ENCODE measurements at places on chromosomes 7 and 10.

DNA sequence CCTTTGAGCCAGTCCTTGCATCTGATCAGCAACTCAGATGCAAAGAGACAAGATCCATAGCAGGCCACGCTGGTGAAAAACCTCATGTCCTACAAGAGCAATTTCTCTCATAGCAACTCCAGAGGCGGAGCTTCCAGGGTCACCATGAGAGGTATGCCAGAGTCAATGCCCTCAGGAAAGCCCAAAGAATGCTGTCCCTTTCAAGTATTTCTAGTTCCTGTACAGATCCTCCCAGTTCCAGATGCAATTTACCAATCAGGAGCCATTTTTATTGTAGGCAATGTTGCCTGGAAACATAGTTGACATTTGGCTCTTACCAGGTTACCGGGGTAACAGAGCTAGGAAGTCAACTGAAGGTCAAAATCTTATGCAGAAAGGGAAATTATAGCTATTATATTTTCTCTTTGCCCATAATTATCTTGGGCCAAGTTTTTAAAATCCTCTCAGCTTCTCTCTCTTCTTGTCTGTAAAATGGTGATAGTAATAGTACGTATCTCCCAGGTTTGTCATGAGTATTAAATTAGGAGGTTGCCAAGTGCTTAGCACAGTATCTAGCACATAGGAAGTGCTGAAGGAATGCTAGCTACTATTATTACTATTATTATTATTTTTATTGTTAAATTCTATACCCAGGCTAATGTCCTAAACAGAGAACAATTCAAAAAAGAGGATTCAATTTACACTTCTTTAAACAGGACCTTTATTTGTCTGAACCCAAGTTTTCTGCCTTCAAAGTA lies 46.3 kb upstream of the TM9SF3 start:
- no peak for DNase-seq

DNA sequence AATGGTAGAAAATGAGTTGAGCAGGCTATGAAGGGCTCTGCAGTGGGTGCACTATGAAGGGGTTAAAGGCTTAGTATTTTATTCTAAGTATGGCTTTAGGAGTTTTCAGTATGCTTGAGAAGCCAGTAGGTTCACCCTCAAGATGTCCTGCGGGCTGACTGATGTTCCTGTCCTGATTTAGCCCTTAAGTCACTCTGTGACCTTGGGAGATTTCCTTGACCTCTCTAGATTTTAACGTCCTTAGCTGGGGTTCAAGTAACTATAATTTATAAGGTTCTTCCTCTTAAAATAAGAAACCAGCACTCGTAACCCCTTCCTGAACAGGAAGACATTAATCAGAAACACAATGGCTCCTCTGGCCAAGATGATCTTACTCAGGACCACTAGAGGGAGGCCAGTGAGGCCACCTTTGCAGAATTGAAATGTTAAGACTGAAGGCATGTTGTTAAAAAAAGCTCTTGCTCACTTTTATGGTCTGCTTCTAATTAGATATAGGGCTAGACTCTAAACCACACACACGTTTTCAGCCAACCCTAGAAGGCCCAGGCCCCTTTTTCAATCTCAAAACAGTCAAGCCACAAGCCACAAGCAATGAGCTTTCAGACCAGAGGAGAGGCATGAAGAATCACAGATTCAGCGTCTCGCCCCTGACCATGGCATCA lies 41.9 kb downstream of the CDK1 start:
- no peak for DNase-seq

- no peak for DNase-seq
Measured at GRCh38 chr7:138116141-138116540, 39.9 kb downstream of the AKR1D1 start.

GRCh38 chr10:35907548-35907947 lies 265.5 kb upstream of the FZD8 start:
- DNase-seq: no peak

DNA sequence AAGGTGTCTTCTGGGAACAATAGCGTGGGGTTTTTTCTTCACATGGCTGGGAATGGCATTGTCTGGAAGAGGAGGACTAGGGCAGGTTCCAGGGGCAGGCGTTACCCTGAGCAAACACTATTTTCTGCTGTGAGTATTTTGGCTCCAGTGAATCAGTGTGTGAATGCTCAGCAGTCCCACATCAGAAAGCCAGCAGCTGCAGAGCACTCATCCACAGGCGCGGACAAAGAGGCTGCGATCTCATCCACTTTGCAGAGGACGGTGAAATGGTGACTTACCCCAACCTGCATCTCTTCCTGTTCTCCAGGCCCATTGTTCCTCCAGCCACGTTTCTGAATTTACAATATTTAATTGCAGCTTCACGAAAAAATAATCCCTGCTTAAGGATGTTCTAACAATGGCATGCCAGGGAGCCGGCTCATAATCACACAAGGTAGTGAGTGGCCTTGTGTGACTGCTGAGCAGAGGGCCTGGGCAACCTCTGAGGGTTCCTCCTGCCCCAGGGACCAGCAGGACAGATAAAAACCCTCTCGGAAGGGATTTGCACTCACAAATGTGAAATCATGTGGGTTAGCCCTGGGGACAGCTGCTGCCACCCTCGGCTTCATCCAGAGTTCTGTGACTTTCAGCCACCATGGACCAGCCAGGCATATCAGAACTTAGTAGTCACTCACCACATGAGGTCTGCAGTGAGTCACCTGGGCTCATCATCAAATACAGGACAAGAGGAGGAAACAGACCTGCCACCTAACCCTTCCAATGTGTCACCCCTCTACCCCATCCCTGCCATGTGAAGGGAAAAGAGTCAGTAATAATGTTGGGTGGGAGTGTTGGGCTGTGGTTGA lies 65.0 kb upstream of the EN2 start:
- no peak for DNase-seq

DNA sequence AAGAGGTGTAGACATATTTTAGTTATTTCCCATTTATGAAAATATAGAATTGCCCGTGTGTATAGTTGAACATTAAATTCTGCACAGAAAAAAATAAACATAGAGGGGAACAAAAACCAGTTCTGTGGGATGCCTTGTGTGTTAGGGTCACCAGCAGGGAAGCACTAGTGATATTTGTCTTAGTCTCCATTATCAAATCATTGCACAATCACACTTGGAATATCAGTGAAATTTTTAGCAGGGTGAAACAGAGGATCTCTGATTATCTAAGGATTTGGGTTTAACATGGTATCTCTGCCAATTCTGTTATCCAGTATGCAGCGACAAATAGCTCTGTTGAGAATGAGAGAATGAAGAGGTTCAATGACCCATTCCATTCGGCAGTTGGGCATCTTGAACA lies 496.0 kb upstream of the POM121L12 start:
- DNase-seq: no peak

- no peak for DNase-seq
Measured at GRCh38 chr10:80596391-80597257, 58.9 kb downstream of the SH2D4B start.

GRCh38 chr10:36946598-36946997 lies 178.8 kb upstream of the ANKRD30A start:
- no peak for DNase-seq

DNA sequence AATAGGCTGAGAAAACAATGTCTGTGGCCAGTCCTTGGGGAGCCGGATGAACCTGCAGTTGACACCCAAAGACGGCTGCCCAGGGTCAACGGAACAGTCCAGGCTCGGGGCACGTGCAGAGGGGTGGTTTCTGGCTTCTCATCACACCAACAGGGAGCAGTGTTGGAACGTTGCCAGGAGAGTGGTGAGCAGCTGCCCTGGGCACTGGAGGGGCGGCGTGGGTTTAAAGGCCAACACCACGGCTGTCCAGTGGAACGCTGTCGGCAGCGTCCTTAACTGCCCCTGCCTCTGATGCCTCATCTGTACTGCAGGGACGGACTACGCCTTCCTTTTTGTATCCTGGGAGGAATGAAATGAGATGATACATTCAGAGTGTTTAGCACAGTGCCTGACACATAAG lies 19.8 kb downstream of the JCAD start:
- DNase-seq: no peak

GRCh38 chr7:88546808-88547207 lies 212.7 kb upstream of the ZNF804B start:
- peak; percentile 11 for DNase-seq

DNA sequence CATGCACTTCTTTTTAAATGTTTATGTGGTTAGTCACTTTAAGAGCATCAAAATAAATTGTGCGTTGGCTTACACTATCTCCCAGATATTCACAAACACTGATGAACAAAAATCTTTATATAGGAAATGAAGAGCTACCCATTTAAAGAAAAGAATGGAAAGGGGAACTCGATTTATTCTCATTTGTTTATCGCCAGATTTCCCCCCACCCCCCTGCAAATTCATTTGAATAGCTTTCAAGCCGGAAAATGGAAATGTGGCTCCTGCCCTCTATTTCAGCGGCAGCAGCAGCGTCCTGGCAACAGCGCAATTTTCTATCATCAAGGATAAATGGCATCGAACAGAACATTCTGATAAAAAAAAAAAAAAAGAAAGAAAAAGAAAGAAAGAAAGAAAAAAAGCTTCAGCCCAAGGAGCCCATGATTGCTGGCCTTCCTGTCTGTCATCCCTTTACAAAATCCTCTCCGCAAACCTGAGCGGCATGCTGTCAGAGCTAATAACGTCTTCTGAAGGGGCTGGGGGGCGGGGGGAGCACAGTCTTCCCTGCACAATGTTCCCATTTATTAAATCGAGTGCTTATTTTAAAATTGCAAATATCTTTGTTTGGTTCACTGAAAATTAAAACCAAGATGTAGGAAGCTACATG lies 13.7 kb upstream of the DLX6 start:
- DNase-seq: no peak

DNA sequence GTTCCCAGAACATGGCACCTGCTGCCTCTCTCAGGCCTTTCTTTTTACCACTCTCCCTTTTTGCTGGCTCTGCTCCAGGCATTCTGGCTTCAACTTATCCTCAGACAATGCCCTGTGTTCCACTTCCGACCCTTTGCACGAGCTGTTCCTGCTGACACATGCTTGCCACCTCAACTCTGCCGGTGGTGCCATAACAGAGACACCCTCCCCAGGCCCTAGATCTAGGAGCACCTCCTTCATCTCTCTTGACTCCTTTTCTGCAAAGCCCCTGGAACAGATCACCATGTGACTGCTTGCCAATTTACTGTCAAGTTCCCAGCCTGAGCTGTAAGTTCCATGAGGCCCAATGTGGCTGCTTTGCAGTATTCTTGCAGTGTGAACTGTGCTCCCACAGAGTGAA lies 256.0 kb upstream of the MKI67 start:
- no peak for DNase-seq

GRCh38 chr10:69321039-69321715 lies 42.9 kb downstream of the HK1 start:
- no peak for DNase-seq

DNA sequence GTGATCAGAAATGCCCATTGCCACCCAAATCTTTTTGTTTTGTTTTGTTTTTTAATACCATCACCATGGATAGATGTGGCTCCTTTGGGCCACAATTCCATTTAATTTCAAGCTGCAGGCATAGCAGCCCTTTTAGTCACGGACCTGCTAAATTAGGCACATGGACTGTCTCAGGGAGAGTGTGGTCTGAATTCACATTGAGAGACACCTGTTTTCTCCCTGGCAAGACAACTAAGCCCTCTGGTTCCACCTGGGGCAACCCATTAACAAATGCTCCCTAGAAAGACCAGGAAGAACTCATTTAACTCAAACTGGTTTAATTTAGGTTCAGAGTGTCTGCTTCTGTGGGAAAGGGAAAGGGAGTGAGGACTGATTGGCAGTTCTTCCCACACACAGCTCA lies 88.2 kb upstream of the ANKRD1 start:
- no peak for DNase-seq

DNA sequence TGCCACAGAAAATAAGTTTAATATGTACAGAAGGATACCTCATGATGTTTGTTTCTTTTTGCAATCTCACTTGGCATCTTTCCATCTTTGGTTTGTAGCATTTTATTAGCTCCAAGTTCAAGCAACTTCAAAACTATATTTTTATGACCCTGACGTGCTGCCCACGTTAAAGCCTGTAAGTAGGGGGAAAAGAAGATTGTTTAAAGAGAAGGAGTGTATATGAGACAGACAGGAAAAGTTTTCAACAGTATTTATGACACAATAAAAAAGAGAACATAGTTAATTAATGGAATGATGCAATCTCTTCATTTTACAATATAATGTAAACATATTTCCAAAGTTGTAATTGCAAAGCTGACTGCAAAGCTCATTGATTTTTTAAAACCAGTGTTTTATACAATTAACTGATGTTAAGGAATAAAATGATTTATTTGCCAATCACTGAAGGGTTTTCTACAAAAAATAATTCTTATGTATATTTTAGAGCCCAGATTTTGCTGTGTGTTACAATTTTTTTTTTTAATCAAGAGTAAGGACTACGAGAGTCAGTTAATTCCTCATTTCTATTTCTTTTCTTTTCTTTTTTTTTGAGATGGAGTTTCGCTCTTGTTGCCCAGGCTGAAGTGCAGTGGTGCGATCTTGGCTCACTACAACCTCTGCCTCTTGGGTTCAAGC lies 42.5 kb downstream of the ASZ1 start:
- DNase-seq: no peak

GRCh38 chr7:93889261-93889660 lies 1.3 kb downstream of the TFPI2 start:
- no peak for DNase-seq

DNA sequence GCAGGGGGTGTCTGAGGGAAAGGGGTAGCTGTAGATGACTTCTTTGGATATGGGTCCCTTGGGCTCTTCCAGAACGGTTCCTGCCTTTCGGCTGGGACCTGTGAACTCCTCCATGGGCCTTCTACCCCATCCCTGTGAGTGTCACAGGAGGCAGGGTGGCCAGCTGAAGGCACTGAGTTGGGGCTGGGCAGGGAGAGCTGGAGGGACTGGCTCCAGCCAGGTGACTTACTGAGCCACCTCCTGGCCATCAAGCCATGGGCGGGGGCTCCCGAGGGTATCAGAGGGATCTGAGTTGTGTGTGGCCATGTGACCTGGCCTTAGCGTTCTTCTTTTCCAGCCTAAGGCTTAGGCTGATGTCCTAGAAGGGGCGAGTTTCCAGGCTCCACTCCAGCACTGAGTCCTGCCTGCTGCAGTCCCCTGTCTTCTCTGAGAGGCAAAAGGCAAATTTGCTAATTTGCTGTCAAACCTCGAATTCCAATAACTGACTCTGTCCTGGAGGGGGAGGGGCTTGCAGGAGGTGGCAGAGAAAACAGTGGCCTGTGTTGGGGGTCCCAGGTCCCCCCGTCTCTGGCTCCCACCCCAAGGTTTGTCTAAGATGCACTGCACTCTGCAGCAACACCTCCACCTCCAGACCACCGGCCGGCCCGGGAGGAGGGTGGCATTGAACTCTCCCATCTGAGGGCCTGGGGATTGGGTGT lies 27.2 kb downstream of the ADCYAP1R1 start:
- DNase-seq: no peak

- no peak for DNase-seq
Measured at GRCh38 chr10:99232360-99232999, 3.2 kb downstream of the HPSE2 start.

DNA sequence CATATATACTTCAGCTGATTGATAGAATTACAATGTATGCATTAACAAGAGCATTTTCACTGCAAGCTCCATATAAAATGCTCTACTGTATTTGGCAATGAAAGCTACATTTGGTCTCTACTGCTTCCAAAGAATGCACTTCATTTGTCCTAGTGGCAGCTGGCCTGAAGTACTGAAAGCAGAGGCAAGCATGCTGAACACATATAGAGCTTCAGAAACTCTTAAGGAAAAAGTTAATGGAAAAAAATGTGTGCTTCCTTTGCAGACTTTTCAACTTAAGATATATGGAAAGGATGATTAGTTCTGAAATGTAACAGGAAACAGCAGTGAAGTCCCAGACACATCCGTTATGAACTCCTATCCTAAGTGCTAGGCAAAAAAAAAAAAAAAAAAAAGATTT lies 537.1 kb upstream of the POM121L12 start:
- no peak for DNase-seq
